ENCODE measurements at places on chromosomes 3 and 15. TPM values are rescaled to one million over a fixed set of nuclear protein-coding genes. Genes with fewer than 3 reads are reported as not detected.

DNA sequence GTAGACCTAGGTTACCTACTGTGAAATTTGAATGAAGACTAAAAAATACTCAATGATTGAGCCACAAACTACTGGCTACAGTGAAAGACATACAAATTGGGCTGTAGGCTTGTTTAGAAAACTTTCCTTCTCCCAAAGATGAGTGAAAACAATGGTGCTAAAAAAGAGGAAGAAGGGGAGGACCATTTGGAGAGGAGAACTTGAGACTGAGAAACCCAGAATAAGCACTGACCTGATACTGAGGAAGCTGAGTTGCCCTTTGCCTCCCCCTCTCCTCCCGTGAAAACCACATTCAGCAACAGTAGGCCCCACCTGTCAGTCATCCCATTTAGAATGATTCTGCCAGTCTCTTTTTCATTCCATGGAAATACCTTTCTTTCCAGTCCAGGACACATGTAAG lies 484.0 kb upstream of the TGFBR2 start:
- DNase-seq, result no peak

DNA sequence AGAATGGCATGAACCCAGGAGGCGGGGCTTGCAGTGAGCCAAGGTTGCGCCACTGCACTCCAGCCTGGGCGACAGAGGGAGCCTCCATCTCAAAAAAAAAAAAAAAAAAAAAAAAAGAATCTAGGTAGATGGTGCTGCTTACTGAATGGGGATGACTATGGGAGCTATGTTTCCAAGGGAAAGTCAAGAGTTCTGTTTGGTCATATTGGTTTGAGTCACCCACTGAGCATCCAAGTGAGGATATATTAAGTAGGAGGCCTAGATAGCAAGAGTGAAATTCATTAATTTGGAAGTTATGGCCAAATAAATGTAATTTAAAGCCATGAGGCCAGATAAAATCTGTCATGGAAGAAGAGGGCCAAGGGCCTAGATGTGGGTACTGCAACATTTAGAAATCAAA lies 9.0 kb upstream of the UACA start:
- DNase-seq, result peak; percentile 66

GRCh38 chr3:7658294-7658693 lies 797.4 kb downstream of the GRM7 start:
- DNase-seq, result no peak

GRCh38 chr3:35617370-35617769 lies 22.0 kb upstream of the ARPP21 start:
- no peak for DNase-seq

DNA sequence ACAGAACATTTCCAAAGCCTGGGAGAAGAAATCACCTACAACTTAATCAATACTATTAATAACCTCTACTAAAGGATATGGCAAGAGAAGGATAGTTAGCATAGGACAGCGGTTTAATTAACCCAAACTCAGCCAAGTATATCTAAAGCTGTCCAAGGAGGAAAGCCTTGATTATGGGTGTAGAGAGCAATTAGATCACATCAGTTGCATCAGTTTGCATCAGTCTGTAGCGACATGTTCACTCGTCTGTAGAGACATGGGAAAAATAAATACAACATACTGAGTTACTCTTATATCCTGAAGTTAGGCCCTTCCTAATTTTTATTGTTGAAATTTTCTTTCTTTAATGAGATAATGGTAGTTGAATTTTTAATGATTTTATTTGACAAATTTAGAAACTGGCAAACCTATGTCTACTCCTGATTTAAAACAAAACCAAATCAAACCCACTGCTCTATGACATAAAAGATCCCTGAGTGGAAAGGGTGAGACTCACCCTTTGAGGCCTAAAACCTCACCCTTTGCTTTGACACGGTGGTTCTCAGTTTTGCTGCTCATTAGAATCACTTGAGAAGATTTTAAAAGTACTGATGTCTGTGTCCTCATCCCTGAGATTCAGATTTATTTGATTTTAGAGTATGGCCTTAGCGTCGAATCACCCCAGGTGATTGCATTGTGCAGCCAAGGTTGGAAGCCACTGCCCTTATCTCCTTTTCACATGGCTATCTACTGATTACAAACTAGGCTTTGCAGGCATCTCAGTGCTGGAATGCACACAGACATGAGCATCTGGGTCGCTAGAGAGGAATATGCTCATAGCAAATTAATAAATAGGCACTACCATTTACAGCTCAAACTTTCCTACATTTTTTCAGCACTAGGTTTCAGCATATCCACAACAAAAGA lies 2.8 kb upstream of the CLRN1 start:
- DNase-seq, result no peak

GRCh38 chr3:88147261-88147660 lies 2.5 kb upstream of the C3orf38 start:
- no peak for DNase-seq

- no peak for DNase-seq
Measured at GRCh38 chr3:134375582-134376384, 1.5 kb upstream of the AMOTL2 start.

GRCh38 chr3:46541835-46542234 lies 24.3 kb downstream of the LRRC2 start:
- no peak for DNase-seq

DNA sequence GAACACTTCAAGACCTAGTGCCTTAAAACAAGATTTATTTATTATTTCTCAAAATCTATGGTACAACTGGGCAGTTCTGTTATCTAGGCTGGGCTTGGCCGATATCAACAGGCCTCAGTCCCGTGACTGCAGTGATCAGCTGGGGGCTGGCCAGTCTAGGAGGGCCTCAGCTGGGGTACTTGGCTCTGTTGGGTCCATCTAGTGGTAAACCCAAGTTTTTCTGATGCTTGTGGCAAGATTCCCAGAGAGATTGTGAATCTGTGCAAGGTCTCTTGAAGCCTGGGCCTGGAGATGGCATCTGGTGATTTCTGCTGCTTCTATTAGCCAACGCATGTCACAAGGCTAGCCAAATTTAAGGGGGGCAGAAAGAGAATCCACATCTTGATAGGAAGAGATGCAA lies 482.4 kb upstream of the SGO1 start:
- no peak for DNase-seq

GRCh38 chr3:196281962-196282361 lies 5.6 kb downstream of the PCYT1A start:
- no peak for DNase-seq

GRCh38 chr3:134955874-134956273 lies 160.8 kb downstream of the EPHB1 start:
- DNase-seq, result no peak

GRCh38 chr3:189689625-189690024 lies 58.4 kb downstream of the TP63 start:
- DNase-seq, result no peak

DNA sequence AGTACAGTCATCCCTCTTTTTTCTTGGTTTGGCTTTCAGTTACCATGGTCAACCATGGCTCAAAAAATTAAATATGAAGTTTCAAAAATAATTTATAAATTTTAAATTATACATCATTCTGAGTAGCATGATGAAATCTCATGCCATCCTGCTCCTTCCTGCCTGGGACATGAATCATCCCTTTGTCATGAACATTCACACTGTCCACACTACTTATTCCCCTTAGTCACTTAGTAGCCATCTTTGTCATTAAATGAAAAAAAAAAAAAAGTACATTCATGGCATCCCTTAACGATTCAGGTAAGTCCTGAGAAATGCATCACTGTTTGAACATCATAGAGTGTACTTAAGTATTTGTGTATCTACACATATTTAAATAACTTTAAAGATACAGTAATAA lies 1046.3 kb downstream of the ROBO2 start:
- peak; percentile 31 for DNase-seq

DNA sequence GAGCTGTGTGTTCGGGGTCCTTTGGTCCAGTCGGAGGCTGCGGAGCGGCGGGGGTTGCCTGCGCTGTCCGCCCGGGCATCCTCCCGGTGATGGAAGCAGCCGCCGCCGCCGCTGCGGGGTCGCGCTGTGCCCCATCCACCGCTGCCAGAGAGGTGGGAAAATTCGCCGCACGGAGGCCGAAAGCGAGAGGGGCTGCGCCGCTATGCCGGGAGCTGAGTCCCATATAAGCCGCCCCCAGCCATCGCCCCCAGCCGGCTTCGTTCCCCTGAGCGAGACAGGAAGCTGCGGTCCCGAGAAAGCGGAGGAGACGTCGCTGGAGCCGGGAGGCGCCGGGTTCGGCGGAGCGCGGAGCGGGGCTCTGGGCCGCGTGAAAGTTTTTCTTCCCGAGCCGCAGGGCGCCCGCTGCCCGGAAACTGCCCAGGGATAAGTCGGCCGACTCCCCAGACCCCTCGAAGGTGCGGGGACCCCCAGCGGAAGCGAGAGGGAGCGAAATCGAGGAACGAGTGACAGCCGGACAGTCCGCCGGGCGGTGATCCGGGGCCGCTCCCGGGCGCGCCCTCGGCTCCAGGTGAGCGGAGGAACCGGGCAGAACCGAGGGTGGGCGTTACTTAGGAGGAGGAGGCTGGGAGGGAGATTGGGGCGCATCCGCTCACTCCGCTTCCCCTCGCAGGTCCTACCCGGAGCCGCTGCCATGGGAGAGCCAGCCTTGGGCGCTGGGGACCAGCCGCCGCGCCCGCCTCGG lies 574 bp downstream of the CHST2 start:
- no peak for DNase-seq

DNA sequence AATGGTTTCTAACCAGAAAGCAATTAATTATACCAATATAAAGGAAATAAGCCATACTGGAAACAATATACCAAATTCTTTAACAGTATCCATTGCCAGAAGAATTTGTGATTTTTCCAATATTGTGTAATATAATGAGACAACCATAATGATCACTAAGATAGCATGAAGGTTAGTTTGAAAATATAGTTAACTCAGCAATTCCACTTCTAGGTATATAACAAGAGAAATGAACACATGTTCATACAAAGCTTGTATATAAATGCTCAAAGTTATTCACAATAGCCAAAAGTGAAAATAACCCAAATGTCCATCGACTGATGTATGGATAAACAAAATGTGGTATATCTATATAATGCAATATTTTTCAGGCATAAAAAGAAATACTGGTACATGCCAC lies 369.1 kb downstream of the TBC1D5 start:
- no peak for DNase-seq

- DNase-seq, result no peak
Measured at GRCh38 chr15:57335719-57336118, 40.6 kb upstream of the CGNL1 start.

GRCh38 chr15:80309769-80310384 lies 57.9 kb upstream of the CTXND1 start:
- DNase-seq, result peak; percentile 34

- DNase-seq, result no peak
Measured at GRCh38 chr3:18425641-18426257, 610 bp upstream of the SATB1 start.

- DNase-seq, result no peak
Measured at GRCh38 chr3:69353503-69353902, 32.4 kb downstream of the FRMD4B start.

GRCh38 chr3:53384465-53385423 lies 37.4 kb upstream of the DCP1A start:
- DNase-seq, result no peak

The SAMD7 gene
- not detected for total RNA-seq

The NPAP1 gene
- total RNA-seq, result not detected

The CISH gene
- 0.90 TPM for total RNA-seq

The ANKRD34C gene
- not detected for total RNA-seq

The CATSPER2 gene
- 11.3 TPM for total RNA-seq

The SLC12A8 gene
- 2.2 TPM for total RNA-seq

The AQP9 gene
- not detected for total RNA-seq

The ETV5 gene
- 25.3 TPM for total RNA-seq

The TUSC7 gene
- not detected for total RNA-seq

The XCR1 gene
- total RNA-seq, result not detected

The CPB1 gene
- total RNA-seq, result not detected

The CLDN16 gene
- total RNA-seq, result under 0.01 TPM

The SLC7A14 gene
- 6.8 TPM for total RNA-seq

Data from IMR-90 (cell line).